Stimulated activated CD8-positive, alpha-beta memory T cell treated with anti-CD3 and anti-CD28 coated beads, Interleukin-2, amount 100 ng/mL, for 48 hours (primary cell): ENCODE measurements at places on chromosomes 4 and X.

GRCh38 chr4:154988511-154988910 lies 207.4 kb downstream of the RBM46 start:
- DNase-seq, result no peak

DNA sequence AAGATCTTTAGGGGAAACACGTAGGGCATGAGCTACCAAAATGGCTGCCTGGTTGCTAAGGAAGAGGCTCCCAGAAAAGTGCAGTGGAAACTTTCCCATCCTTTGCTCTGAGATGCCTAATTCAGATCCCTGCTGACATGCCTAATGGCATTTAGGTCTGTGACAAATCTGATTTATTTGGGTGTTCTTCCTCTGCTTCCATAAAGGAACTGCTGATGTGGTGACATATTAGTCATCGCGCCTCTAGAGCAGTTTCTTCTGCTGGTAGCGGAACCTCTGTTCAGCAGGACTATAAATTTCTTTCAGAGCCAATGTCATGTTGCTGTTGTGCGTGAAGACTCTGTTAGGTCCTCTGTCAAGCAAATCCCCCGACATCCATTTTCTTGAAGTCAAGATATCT lies 310.0 kb downstream of the PDHA2 start:
- DNase-seq, result no peak

- no peak for DNase-seq
Observed at GRCh38 chr4:136651278-136651667, 881.0 kb downstream of the PCDH18 start.

GRCh38 chr4:37451656-37452055 lies 207.1 kb downstream of the NWD2 start:
- no peak for DNase-seq

DNA sequence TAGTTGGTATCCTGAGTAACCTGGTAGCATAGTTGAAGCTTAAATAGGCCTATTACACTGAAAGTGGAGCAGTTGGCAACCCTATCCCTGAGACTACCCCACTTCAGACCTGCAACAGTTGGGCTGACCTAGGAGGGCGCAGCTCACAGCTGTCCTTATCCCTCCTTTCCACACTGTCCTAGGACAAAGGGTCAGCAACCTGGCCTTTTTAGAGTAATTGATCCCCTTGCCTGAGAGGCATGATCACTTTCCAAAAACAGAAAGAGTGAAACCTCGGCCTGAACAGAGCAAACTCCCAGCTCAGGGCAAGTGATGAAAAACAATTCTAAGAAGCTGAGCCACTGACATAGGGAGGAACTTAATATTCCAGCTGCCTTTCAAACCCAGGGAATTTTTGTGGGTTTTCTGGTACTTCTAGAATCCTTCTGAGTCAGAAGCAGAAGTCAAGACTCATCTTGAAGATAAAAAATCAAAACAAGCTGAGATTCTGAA lies 94.9 kb upstream of the MYOZ2 start:
- DNase-seq, result no peak

DNA sequence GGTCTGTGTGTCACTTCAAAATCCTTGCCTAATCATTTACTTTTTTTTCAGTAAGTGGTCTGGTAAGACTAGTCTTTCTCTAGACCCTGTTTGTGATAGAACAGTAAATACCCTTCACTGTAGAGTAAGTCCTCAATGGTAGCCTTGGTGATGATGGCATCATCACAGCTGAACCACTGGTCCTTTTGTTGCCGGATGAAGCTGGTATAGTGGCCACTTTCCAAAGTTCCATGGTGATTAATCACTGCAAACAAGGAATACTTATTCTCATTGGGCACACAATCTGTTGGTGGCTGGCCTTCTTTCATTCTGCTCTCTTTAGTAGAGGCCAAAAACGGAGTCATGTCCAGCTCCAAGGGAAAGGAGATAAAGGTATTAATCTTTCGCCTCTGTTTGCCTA lies 2.9 kb downstream of the USP51 start:
- no peak for DNase-seq

DNA sequence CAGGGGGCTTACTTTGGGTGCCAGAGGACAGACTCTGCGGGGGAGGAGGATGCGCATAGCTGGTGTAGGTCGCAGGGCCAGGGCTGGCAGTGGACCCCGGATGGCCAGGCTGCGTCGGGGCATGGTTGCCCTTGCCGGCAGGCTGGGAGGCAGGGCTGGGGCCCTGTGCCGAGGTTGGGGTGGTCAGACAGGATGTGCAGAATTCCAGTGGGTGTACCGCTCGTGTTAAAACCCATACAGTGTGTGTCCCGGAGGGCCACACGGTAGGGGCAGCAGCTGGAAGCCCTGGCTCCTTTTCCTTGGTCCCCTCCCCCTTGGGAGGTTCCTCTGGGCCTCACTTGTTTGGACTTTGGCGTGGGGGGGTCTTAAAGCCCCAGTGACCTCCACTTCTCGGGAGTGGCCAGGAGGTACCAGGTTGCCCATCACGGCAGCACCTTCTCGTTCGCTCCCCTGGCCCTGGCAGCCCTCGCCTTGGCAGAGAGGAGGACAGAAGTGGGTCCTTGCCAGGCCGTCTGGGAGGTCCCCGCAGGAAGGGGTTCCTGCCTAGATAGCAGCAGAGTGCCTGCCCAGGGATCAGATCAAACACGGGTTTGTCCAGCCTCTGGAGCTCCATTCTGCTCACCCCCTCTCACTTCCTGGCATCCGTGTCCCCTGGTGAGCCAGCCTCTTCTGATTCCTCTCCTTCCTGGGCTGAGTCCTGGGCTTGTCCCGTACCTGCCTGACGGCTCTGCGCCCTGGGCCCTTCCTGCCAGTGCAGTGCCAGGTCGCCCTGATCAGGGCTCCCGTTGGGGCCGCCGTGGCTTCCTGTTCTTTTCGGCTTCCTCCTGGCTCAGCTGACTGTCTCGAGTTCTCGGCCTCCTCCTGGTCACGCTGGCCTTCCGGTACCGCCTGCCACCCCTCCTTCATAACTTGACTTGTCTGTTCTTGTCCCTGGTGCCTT lies 56.7 kb upstream of the HGFAC start:
- DNase-seq, result no peak

DNA sequence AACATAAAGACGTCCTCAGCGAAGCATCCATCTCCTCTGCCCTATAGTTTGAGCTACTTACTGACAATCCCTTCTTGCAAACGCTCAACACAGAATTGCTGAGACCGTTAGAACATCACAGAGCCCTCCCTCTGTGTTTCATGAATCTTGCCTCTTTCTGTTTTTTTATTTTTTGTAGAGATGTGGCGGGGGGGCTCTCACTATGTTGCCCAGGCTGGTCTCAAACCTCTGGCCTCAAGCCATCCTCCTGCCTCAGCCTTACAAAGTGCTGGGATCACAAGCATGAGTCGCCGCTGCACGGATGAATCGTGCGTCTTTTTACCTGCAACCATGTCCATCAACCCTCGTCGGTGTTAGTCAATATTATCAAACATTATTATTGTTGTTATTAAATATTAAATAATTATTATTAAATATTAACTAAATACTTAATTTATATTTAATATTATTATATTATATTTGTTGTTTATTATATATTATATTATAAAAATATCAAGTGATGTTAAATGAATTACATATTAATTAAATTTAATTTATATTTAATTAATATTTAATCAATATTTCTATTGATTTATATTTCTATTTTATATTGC lies 200.7 kb downstream of the CRLF2 start:
- DNase-seq, result no peak

- DNase-seq, result no peak
Observed at GRCh38 chrX:48769230-48769629, 7.7 kb downstream of the GLOD5 start.

- no peak for DNase-seq
Observed at GRCh38 chr4:54447304-54447703, 210.5 kb upstream of the KIT start.

DNA sequence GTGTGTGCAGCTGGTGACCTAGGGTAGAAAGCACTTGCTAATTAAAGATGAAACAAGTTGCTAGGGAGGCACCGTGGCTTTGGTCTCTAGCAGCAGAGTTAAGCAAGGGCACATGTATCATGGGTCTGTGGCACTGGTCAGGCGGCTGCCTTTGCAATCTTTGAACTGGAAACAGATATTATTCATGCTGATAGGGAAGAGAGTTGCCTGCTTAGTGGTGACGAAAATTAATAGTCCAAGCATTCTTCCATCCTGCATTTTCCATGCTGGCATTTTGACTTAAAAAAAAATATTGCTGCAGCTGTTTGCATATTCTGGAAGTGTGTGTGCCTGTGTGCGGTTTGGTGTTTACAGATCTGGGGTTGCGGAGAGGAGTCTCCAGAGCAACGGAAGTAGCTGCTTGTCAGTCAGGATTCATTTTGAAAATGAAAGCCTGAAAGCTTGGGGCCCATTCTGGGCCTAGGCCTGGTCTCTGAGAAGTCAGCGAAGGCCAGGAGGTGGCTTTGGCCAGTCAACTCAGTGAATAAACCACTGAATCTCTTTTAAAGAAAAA lies 2.3 kb upstream of the SOWAHD start:
- DNase-seq, result no peak

GRCh38 chrX:106481341-106481740 lies 130.4 kb upstream of the RADX start:
- no peak for DNase-seq

DNA sequence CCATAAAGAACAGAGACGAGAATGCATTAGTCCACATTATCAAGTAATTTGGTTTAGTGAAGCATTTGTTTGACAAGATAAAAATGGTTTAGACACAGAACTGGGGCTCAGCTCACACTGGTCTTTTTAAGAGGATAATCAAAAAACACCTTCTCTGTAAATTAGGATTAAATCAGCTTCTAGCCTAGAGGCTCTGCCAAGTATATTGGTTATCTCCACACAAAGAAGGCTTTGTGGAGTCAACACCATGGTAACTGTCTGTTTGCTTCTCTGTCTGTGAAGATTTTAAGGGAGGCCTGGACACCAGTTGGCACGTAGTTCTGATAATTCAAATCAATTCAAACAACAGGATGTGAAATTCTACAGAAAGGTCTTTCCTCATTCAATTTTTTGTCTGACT lies 687.0 kb downstream of the DMD start:
- DNase-seq, result no peak

- no peak for DNase-seq
Observed at GRCh38 chr4:41213625-41214135, 662 bp downstream of the APBB2 start.

DNA sequence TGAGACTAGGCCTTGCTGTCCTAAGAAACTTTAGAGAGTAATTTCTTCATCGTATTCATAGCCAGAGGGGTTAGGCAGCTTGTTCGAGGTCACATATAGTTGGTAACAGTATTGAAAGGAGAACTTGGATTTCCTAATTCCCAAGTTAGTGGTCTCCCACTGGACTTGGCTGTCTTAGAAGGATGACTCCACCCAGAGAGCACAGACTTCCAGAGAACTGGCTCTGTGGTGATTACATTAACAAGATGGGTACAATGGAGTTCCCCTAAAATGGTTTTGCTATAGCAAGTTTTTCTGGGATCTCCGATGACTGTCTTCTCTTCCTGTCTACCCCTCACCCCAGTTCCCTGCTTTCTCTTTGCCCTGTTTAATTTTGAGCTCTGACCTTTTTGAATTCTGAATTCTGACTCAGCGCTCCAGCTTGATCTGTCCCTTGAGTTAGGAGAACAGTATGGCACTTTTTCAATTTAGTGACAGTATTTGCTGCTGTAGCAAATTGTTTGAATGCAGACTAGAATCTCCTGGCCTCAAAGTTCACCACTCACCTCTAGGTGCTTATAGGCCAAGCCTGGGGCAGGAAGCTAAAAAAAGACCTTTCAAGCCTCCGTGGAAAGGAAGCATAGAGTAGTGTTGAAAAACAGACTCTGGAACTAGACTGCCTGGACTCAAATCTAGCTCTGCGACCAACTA lies 6.9 kb downstream of the MSN start:
- no peak for DNase-seq
